CD4-positive, alpha-beta T cell treated with Interleukin-6 at 100 ng/mL for 8 hours (primary cell): ENCODE measurements at places on chromosomes 5 and 9.

DNA sequence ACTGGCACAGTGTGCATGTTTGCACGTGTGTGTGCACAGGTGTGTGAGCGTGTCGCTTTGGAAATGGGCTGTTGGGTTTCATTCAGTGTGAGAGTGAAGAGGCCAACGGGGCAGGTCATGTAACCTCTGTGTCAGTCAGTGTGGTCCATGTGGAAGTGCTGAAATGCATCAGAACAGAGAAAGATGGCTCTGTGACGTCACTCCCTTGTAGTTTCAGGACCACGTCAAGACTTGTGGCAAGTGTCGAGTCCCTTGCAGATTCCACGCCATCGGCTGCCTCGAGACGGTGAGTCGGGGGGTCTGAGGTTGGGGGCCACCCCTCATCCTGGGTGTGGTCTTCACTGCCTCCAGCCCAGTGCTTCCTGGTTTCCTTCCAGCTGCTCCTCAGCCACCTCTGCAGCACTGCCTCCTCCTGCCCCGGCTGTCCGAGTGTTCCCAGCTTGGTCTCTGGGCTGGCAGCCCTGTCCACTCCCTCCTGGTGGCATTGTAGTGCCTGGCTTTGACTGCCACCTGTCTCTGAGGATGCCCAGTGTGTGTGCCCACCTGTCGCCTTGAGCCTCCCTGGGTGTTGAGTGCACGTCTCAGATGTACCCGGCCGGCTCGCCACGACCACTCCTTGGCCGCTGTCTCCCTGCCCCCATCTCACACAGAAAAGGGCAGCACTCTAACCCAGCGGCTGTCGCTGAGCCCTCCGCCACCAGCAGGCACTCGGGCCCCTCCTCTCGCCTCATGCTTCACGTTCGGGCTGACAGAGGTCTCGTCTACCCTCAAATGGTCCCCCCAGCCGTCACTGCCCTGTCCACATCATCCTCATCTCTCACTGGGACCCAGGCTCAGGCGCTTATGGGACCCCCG lies 28.0 kb downstream of the FBXW5 start:
- DNase-seq, result no peak

DNA sequence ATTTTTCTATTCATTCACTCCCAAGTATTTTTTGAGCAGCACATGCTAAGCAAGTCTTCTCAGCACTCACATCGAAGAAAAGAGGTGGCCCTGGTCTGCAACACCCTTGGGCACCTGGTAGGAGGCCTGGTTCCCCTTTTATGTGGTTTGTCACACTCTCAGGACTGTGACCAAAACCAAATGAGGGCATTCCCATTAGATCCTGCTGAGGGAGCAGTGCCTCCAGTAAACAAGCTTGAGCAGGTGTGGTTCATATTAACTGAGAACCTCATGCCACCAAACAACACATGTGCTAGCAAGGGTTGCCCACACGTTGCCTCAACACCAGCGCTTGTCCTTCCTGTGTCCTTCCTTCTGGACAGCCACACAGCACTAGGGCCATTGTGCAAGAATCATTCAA lies 26.9 kb upstream of the SYK start:
- DNase-seq, result no peak

- no peak for DNase-seq
Measured at GRCh38 chr9:21901546-21901945, 92.6 kb downstream of the CDKN2A start.

GRCh38 chr9:70923961-70924360 lies 197.5 kb downstream of the TRPM3 start:
- DNase-seq, result no peak

DNA sequence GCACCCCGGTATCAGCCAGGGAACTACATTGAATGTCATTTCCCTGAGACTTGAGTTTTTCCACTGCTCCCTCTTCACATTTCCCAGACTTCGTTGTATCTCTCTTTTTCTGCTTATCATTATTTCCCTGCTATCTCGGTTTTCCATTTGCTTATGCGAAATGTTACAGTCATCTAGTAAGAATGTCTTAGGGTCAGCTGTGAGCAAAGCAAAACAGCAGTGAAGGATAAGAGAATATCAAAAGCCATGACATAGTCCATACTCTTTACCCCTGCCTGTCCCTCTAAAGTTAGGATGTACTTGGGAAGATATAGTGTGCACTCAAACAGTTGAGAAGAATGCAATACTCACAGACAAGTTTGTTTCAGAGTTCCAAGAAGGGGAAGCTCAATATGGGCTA lies 88.7 kb downstream of the ITGA1 start:
- no peak for DNase-seq

- DNase-seq, result no peak
Measured at GRCh38 chr5:38515646-38516045, 40.8 kb downstream of the LIFR start.

GRCh38 chr9:12705738-12706391 lies 12.7 kb downstream of the TYRP1 start:
- no peak for DNase-seq

GRCh38 chr9:81619353-81620001 lies 69.9 kb downstream of the TLE1 start:
- no peak for DNase-seq

GRCh38 chr5:138241688-138242571 lies 28.8 kb upstream of the CDC23 start:
- no peak for DNase-seq

GRCh38 chr5:64685866-64686265 lies 4.4 kb upstream of the SHISAL2B start:
- DNase-seq, result no peak

- no peak for DNase-seq
Measured at GRCh38 chr9:127941062-127941960, 3.7 kb upstream of the DPM2 start.

- no peak for DNase-seq
Measured at GRCh38 chr5:97909541-97909940, 726.5 kb upstream of the RIOK2 start.

DNA sequence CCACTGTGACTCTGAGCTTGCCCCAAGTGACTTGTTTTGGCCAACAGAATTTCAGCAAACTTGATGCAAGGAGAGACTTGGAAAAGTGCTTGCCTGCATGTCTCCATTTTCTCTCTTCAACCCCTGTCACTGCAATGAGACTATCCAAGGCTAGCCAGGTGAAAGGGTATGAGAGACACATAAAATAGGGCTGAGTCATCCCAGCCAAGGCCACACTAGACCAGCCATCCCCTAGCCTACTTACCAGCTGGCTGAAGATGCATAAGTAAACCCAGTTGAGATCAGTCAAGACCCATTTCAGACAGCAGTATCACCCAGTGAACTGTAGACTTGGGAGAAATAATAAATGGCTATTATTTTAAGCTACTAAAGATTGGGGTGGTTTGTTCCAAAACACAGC lies 52.9 kb upstream of the VLDLR start:
- DNase-seq, result no peak

GRCh38 chr5:74630453-74631066 lies 10.0 kb downstream of the ENC1 start:
- DNase-seq, result peak; percentile 10

GRCh38 chr9:94649100-94649819 lies 9.9 kb upstream of the FBP1 start:
- DNase-seq, result no peak

DNA sequence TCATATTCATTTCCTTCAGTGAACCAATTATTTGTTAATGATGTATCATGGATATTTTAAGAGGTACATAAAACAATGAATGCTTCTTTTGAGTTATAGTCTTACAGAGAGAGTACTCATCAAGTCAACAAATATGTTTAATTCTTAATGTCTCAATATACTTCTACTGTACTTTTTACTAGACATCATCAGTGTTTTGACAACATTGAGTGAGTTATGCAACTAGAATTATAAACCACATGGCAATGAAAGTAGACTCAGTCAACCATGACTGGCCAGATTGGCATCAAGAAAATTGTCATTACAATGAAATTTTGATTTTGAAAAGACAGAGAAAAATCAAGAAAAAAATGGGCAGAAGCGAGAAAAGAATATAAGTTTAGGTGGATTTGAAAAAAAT lies 1248.1 kb upstream of the CDH18 start:
- no peak for DNase-seq

DNA sequence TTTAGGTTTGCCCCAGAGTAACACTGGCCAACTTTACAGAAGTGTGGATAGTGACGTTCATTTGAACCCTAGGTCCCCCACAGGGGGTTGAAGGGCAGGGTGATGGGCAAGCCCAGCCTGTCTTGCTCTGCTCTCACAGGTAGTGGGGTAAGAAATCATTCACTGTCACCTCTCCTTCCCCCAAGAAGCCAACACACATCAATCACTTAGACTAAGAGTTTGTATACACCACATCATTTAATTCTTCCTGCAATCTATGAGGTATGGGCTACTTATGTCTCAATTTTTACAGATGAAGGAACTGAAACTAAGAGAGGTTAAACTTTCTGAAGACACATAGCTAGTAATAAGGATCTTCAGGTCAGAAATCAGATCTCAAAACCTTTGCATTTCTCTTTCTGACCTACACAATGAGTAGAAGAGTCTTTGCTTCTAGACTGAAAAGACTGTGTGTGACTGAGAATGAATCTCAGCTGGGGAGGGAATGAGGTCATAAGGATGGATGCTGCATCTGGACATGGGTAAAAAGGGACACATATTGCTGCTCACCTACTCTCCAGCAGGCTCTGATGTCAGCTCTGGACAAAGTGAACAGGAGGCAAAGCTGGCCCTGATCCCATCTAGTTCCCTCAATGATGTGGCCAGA lies 81.0 kb upstream of the EQTN start:
- DNase-seq, result no peak
